ENCODE measurements at places on chromosomes 12 and 14.
A peak's percentile ranks its signal among the peaks of the same experiment; 100 is the strongest.

DNA sequence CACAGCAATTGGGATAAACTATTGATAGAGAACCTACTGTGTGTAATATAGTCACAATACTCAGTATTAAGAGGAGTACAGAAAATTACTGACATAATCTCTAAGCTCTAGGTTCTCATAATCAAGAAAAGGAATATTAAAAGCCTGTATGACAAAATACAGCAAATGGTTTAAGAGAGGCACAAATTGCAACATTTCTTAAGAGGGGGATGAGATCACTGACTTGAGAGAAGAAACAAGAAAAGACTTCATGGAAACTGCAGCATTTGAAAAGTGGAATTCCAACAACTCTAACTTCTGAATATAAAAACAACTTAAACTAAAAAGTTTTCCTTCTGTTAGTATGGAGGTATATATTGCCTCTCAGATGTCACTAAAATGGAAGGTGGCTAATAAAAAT lies 89.7 kb downstream of the NUMB start:
- DNase-seq = no peak

- no peak for DNase-seq
These were observed 189.4 kb downstream of the RPS29 start for GRCh38 chr14:49396801-49397200.

DNA sequence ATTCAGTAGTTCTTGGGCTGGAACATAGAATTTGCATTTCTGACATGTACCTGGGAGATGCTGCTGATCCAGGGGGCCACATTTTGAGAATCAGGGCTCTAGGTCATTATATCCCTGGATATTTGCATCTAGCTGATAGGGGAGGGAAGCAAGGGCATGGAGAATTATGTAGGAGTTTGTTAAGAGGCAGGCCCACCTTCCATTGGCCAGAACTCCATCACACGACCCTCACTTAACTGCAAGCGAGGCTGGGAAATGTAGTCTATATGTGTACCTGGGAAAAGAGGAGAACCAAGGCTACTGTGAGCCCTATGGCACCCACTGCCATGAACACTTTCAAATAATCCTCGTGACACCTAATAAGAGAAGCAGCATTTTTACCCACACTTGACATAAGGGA lies 657.6 kb downstream of the MED13L start:
- no peak for DNase-seq

GRCh38 chr12:15540469-15540872 lies 218.2 kb downstream of the PTPRO start:
- no peak for DNase-seq

DNA sequence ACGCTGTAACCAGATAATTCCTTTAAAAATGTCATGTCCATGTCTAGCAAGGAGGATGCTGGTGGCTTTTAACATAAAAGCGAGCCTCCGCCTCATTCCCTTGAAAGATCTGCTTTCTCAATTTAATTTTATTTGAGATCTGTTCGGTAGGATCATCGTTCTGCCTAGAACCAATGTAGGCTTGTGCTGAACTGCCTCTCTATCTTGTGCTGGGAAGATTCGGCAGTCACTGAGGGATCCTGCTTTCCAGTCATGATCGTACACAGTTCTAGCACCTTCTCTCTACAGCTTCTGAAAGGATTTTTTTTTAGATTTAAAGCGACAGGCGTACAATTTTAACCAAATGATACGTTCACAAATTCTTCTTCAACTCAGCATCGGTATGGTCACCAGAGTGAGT lies 54.3 kb downstream of the PEBP1 start:
- DNase-seq = no peak

GRCh38 chr12:130879781-130880389 lies 8.0 kb downstream of the RAN start:
- no peak for DNase-seq

DNA sequence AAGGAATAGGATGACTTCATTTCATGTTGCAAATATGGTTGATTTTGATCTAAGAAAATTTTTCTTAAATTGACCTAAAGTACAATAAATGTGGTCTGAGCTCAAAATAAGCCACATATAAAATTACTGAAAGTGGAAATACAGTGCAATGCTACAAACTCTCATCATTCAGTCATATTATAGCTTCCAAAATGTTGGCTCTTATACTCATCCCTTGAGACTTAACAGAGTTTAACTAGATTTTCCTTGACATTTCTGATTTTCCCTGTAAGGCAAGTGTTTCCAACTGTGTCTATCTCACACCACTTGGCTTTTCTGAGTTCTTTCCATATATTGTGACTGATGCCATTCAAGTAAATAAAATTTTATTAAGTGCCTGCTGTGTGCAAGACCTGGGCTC lies 123.7 kb upstream of the NTF3 start:
- no peak for DNase-seq

- no peak for DNase-seq
These were observed 9.8 kb downstream of the ZNF385A start for GRCh38 chr12:54374562-54375258.

GRCh38 chr14:60758885-60759284 lies 24.3 kb downstream of the MNAT1 start:
- DNase-seq = no peak

DNA sequence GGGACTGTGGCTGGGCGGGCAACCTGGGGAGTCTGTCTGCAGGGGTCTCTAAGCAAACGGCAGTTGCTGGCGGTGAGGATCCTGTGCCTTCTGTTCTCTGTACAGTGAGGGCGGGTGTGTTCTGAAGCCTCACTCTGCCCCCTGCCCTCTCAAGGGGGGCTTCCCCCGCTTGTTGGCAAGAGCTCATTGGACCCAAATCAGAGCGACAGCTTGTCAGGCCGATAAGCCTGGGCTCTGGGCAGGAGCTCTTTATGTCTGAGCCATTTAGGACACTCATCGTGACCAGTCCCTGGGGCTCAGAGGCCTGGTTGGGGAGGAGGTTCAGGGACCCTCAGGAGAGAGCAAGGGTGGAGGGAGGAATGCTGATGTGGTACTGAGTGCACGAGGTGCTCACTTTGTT lies 136.0 kb downstream of the TSPAN9 start:
- no peak for DNase-seq

GRCh38 chr12:27864521-27864920 lies 84.5 kb upstream of the MANSC4 start:
- no peak for DNase-seq

DNA sequence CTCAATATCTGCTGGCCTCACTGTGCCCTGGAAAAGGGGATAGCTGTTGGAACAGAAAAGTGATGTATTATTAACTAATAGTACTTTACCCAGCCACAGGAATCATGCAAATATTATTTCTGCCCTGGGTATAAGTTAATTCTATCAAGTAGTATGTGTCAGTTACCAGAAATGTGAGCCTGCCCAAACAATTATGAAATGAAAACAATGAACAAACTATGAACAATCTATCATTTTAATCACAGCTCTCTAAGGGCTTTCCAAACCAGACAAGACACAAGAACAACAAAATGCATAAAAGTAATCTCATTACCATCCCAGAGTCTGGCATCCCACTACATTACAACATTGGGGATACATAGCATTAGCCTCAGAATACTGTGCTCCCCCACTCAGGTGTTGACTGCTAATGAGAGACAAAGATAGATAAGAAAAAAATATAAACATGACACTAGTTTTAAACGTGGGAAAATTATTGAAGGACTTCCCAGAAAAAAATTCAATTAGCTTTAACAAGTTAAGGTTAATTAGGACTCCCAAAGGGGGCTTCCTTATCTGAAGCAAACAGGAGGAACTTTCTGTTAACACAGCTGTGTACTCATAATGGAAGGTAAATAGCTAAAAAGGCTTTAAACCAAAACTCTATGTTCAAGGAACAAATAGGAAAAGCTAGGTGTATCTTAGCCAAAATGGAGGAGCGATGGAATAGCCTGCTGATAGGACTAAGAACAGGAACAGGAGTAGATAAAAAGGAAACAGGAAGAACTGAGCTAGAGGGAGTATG lies 3.3 kb downstream of the DCAF5 start:
- DNase-seq = no peak

DNA sequence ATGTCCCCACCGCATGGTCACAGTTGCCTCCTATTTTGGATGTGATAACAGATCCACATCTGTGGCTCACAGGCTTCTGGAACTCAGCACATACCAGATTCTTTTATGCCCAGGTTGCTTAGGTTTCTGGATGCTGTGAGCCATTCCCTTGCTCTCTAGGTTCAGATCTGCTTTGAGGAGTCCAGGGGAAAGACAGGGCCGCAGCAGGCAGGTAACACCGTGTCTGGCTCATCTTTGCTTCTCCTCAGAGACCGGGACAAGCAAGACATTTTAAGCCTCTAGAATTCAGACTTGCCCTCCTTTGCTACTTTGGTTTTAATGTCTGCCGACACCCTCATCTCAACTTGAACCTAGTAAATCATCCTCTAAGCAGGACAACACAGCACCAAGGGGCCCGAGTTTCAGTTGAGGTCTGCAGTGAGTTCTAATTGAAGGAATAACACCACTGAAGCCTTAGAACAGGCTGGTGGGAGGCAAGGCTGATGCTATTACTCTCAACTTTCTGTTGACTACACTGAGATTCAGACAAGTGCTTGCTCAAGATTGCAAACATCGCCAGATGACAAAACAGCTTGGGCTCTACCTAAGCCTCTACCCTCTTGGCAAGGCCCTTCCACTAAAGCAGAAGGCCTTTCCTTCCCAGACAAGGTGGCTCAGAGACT lies 55.3 kb downstream of the MDM2 start:
- DNase-seq = no peak

DNA sequence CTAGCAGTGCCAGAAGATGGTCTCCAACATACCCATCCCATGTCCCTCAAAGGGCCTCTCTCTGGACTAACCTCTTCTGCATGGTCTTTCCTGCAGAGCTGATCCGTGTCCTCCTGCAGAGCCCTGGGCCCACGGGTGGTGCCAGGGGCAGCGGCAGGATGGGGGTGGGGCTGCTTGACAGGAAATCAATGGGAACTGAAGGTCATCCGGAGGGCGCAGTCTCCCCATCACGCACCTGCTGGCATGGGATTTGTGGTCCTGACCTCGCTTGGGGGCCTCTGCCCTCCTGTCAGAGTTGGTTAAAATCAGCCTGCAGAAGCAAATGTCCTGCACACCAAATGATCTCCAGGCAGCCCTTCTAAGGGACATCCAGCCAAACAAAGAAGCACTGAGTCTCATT lies 110.2 kb downstream of the DPF3 start:
- DNase-seq = no peak

- peak; percentile 51 for DNase-seq
These were observed 170.1 kb upstream of the PWP1 start for GRCh38 chr12:107515446-107515958.

DNA sequence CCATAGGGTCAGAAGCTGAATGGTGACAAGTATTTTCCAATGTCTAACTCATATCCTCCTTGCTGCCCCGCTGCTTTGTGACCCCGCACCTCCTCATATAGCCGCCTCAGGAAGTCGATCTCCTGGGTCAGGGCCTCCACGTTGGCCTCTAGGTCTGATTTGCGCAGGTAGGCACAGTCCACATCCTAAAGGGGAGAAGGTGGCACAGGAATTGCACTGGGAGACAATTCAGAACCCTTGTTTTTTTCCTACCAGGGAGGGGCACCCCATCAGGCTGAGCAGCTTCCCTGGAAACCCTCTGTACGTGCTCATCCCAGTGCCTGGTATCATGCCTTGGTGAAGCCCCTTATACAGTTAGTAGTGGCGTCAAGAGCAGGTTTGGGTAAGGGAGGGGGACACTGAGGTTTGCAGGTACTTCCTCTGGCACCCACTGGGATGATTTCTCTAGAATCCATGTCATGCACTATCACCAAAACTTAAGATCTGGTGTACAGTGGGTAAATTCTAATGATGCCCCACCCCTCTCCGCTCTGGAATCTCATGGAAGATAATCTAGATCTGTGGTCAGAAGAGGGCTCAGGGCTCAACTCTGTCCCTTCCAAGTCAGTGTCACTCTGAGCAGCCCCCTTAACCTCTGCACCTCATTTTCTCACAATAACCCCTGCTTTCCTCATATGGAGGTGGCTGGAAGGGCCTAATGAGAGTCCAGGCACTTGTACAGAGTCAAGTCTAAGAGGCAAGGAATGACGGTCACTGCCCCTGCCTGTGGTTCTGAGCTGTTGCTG lies 20.1 kb upstream of the KRT86 start:
- no peak for DNase-seq

DNA sequence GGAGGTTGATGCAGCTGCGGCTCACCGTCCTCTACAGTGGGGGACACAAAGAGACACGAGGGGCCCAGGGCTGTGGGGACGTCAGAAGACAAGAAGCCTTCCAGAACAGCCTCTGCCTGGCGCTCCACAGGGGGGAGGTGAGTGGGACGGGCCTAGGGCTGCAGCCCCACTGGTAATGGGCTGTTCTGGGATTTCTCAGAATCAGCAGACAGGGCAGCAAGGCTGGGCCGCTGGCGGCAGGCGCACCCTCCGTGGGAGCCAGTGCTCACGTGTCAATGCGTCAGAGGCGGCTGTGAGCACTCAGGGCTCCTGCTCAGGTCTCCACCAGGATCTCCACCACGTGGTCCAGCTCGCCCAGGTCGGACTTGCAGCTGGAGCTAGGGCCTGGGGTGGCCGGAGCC lies 10.0 kb downstream of the CDCA4 start:
- DNase-seq = no peak

GRCh38 chr12:92546259-92546634 lies 156.5 kb upstream of the PLEKHG7 start:
- DNase-seq = no peak

- DNase-seq = no peak
These were observed 65.4 kb downstream of the SPATS2 start for GRCh38 chr12:49432616-49433015.
